Activated T-helper 17 cell treated with anti-CD3 and anti-CD28 coated beads, Interleukin-2, amount 50 U/mL, for 72 hours (primary cell): ENCODE measurements at places on chromosomes 5 and 9. TPM values are rescaled to one million over a fixed set of nuclear protein-coding genes. Genes with fewer than 3 reads are reported as not detected.

GRCh38 chr5:179313849-179314521, 31.3 kb downstream of the ADAMTS2 start:
- no peak for ATAC-seq

The ACOT12 gene
- not detected for total RNA-seq

- ATAC-seq = no peak
Measured at GRCh38 chr9:27019589-27019988, 14.1 kb upstream of the LRRC19 start.

- no peak for ATAC-seq
Measured at GRCh38 chr9:135397142-135397541, 82.4 kb upstream of the PPP1R26 start.

The PCSK1 gene
- not detected for total RNA-seq

The APBA1 gene
- total RNA-seq = 2.8 TPM

GRCh38 chr9:37531699-37532098, 44.5 kb downstream of the FBXO10 start:
- peak; percentile 65 for ATAC-seq

DNA sequence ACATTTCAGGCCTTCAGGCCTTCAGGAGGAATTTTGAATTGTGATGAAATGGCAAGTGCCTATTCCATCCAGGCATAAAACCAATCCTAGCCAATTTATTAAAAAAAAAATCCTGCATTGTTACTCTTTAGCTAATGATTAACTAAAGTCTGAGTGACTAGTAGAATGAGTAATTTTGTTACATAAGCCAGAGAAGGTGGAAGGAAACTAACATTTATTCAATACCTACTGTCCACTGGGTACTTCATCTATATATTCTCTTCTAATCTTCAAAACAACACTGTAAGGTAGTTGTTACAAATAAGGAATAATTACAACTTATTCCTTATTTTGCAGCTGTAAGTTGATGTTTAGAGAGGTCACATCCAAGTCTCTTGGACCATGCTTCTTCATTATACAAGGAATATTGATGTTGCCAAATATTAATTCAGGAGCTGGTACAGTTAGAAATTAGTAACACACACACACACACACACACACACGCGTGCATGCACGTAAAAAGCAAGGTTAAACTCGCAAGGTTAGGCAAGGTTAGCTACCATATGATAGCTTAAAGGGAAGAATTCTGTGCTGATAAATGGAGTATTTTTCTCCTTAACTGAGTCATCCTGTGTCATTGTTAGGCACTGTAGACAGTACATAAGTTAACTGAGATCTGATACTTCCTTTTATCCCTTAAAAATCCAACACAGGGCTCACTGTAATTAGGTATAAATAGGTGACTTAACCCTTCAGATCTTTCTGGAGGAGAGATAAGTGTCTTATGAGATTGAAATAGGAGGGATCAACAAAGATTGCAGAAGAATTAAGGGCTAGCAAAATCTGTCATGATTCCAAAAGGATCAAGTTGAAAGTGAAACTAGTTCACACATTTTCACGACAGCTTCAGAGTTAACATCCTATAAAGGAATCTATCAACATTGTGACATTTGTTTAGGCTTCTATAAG, 596.9 kb downstream of the PDE4D start:
- no peak for ATAC-seq

The CEP72 gene
- total RNA-seq = 30.9 TPM

The N4BP3 gene
- 8.1 TPM for total RNA-seq

DNA sequence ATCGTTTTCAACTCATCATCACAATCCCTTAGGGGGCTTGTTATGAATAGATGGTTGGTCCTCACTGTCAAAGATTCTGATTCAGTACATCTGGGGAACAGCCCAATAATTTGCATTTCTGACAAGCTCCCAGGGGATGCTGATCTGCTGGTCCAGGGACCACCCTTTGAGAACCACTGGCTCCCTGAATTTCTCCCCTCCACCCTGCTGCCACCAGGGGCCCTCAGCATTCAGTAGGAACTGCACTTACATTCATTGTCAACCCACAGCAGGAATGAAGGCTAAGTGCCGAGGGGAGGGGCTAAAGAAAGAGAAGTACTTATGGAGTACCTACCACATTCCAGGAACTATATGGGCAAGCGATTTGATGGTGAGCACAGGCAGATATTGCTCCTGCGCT, 85.9 kb downstream of the BOD1 start:
- no peak for ATAC-seq

GRCh38 chr5:180784497-180785097, 18.0 kb downstream of the MGAT1 start:
- peak; percentile 72 for ATAC-seq
